Trophoblast cell (in vitro differentiated cells and primary cell): ENCODE measurements at places on chromosomes 1 and 21.

DNA sequence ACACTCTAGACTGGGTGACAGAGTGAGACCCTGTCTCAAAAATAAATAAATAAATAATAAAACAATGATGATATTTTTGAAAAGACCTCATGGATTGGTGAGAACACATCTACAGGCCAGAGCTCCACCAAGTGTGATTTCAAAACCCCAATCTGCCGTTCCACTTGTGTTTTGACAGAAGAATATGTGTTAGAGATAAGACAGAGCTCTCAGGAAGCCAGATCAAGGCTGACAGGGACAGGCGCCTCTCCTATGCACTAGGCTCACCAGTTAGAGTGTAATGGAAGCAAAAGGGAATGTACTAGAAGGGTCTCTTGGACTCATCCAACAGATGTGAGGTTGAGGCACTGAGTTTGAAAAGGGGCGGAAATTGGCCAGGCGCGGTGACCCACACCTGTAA, 110.7 kb upstream of the ERRFI1 start:
- no peak for DNase-seq

GRCh38 chr1:70504821-70505193, 93.7 kb downstream of the CTH start:
- DNase-seq = no peak

DNA sequence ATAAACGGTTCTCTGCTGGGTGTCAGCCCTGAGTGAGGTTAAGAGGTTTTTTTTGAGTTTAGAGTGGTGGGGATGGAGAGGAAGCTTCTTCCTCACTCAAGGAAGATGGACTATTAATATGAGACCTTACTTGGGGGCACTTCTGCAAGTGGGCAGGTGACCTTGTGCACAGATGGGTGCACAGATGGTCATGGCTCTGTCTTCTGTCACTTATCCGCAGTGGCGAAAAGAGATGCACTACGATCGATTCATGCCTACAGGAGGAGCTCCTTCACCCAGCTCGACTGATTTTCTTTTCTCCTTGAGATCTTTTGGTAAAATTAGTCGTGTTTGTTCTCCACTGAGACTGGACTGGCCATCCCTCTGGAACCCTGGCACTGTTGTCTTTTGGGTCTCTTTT, 22.9 kb upstream of the CYYR1 start:
- no peak for DNase-seq

- peak; percentile 20 for DNase-seq
Measured at GRCh38 chr1:25033828-25034705, 104.0 kb upstream of the RUNX3 start.

DNA sequence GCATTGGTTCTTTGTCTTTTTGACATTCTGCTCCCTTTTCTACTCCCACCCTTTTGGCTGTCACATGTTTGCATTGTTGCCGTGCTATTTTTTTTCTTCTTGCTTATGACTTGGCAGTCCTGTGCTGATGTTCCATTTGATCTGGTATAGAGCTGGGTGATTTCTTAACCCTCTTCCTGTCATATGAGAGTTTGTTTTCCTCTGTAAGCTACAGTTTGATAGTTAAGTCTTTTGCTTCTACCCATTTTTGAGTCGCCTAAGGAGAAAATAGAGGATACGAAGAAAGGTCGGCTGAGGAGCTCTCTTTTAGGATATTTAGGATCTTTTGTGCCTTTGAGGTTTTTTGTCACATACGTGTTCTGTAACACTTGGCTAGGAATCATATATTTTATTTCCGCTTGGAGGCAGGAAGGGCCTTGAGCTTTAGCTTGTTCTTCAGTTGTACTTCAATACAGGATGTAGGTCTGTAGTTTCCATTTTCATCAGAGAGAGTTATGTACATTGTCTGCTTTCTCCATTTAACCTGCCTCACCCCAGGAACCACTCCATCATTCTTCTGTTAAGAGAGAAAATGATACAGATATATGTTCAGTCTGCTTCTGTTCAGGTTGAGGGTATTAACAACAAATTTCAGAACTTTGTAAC, 150.7 kb downstream of the BACH1 start:
- DNase-seq = no peak

DNA sequence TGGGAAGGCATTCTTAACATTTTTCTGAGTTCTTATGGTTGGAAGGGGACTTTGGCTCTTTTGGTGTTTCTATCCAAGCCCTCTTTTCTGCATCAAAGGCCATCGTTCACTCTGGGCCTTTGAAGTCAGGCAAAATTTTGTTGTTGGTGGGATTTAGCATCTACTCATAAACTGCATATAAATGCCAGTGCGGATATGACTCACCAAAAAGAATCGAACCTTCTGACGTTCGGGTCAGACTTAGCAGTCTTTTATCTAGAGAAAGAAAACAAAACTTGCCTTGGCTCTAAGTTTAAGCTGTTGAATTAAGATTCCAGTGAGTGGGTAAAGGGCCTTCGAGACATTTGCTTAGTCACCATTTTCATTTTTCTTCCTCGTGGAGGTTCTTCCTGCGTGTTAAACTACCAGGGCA, 51.4 kb downstream of the EVA1C start:
- no peak for DNase-seq

DNA sequence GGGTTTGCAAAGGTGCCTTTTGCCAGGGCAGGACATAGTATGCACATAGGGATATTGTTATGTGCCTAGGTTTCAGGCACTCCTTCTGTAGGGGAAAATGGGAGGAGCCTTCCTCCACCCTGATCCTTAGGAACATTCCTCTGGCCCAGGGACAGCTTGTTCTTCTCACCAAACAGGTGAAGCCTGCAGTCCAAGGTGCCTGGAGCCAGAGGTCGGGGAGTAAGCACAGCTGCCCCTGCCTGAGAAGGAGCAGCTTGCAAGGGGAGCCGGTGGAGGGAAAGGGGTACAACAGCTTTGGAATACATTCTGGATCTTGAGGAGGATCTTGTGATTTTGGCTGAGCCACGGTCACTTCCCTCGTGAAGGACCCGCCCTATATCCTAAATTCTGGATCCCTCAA, 82.4 kb upstream of the CD1D start:
- no peak for DNase-seq

DNA sequence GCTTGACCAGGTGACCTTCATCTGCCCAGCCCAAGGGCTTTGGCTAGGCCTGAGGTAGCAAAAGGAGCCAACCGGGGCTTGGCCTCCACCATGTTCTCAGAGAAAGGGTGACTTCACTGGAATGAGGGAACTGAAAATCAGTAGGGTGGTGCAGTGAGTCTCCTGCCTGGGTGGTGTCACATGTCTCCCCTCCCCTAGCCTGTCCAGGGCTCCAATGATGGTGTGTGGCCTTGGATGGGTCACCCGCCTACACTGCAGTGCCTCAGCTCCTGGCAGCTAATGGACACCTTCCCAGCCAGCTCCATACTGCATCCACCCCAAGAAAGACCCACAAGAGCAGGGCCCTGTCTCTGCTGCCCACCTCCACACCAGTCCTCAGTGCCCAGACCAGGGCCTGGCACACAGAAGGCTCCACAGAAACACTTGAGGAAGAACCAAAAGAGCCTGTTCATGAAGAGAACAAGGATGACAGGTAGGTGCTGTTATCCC, 678.7 kb downstream of the MATN1 start:
- DNase-seq = no peak

GRCh38 chr1:88378560-88378959, 305.5 kb upstream of the PKN2 start:
- no peak for DNase-seq

- no peak for DNase-seq
Measured at GRCh38 chr1:15280416-15280815, 33.4 kb downstream of the FHAD1 start.
